ENCODE measurements at places on chromosomes 5 and 9.

GRCh38 chr9:94256007-94256406 is 3.1 kb upstream of the ZNF169 start:
- no peak for DNase-seq

DNA sequence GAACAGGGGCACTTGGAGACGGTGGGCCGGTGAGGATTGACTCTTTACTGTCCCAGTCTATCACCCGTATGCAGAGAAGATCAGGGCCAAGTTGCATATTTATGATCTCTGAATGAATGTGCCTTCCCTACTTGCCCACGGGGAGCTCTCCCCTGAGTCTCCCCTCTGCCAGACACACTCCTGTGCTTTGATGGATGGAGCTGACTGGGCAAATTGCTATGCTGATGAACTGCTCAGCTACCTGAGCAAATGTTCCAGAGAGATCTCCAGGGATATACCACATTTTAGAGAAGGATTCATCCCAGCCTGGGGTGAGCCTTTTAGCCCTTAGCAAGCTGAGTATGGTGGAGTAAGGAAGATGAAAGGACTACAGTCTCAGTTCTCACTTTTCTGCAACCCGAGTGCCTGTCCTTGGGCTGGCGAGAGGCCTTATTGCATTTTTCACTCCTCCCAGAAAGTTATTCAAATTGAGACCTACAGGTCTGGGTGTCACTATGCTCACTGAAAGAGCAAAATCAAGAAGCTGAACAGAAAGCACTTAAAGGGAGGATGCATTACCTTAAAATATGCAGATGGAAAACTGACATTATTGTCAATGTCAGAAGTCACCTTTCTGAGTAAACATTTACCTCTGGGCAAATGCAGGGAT is 526.7 kb upstream of the WWC1 start:
- no peak for DNase-seq

GRCh38 chr9:22622815-22623214 is 176.2 kb downstream of the DMRTA1 start:
- no peak for DNase-seq

DNA sequence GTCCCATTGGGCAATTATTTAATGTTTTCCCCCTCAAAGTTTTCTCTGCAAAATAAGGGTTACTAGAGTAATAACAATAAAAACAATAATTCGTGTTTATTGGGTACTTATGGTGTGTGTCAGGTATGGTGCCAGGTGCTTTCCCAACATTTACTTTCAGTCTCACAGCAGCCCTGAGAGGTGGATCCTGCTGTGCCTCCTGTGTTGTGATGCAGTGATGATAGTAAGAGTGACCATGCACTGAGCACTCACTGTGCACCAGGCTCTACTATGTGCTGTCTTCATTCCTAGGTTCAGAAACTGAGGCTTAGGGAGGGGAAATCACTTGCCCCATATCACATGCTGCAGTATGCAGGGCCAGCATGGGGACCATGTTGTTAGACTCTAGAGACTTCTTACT is 15.5 kb downstream of the OTULINL start:
- DNase-seq: no peak

- DNase-seq: no peak
Observed at GRCh38 chr9:87008667-87009066, 61.4 kb upstream of the GAS1 start.

- no peak for DNase-seq
Observed at GRCh38 chr9:36640771-36641381, 68.2 kb downstream of the MELK start.

DNA sequence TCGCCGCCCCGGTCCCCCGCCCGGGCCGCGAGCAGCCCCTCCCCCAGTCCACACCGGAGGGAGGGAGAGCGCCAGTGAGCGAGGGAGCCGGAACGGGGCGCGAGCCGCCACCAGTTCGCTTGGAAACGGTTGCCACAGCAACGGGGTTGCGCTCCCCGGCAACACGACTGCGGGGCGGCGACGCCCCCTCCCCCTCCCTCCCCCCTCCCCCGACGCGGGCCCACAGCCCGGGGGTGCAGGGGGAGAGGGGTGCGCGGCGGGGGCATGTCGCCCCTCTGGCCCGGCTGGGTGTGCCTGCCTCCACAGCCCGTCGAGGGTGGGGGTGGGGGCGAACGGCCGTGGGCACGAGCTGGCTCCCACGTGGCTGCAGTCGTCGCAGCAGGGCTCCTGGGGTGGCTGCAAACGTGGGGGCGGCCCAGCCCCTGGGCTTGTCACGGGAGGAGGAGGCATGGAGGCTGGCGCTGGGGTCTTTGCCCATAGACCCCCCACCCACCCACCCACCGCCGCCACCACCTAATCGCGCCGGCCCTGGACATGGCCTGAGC is 524 bp downstream of the PRR7 start:
- DNase-seq: no peak

GRCh38 chr9:125235804-125236519 is 5.2 kb downstream of the HSPA5 start:
- no peak for DNase-seq

DNA sequence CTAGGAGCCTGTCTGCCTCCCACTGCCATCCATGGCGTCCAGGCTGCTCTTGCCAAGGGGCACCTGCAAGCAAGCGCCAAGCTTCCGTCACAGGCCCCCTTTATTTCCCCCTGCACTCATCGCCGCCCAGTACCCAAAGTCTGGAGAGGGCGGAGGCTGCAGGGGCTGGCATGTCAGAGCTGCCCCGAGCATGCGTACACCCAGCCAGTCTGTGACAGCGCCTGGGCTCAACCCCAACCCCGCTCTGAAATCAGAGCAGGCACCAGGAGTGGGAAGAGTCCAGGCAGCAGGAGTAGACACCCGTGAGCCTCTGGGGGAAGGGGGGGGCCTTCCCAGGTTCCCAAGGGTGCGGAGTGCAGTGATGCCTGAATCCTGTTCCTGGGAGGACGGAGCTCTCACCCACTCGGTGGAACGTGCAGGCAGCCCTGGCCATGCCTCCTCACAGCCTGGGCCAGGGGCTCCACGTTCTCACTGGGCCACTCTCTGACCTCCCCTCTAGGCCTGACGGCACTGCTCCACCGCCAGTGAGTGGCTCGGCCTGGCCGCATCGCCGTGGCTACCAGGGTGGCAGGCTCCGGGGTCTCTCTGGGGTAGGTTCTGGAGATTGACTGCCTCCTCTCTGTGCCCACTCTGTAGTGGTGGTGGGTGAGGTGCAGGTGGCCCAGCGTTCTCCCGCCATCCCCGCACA is 469.0 kb downstream of the CDH9 start:
- DNase-seq: no peak

GRCh38 chr5:433836-434235 is 9.1 kb upstream of the EXOC3 start:
- DNase-seq: no peak

GRCh38 chr5:151739395-151739794 is 19.0 kb downstream of the ATOX1 start:
- no peak for DNase-seq

GRCh38 chr9:93184432-93185265 is 710 bp downstream of the WNK2 start:
- no peak for DNase-seq

DNA sequence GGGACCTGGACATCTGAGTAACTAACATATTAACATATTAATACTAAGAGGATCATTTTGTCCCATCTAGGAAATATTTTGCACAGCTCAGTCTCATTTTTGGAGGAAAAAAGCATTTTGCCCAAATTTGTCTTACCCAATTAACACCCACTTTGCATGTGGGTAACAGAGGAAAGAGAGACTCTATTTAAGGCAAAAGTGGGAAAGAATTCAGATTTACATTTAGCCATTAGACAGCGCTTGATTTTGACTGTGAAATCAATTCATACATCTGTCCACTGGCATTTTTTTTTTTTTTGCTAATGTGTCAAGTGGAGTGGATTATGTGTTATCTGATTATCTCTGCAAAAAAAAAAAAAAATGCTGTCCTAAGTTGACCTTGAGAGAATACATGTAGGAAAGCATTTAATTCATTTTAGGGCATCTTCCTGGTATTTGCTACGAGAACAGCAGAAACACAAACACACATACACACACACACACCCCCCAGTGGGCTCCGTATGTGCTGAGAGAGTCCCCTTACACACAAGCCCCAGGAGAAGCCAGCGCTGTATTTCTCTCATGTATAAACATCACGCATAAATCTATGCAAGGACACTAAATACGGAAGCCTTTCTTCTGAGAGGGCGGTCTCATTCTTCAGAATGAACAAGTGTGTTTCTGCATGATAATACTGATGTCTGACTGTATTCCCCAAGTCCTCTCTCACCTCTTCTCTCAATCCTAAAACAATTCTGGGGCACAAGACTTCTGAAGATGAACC is 202.0 kb upstream of the KLF9 start:
- no peak for DNase-seq

GRCh38 chr9:110214090-110214489 is 6.1 kb upstream of the C9orf152 start:
- DNase-seq: no peak

DNA sequence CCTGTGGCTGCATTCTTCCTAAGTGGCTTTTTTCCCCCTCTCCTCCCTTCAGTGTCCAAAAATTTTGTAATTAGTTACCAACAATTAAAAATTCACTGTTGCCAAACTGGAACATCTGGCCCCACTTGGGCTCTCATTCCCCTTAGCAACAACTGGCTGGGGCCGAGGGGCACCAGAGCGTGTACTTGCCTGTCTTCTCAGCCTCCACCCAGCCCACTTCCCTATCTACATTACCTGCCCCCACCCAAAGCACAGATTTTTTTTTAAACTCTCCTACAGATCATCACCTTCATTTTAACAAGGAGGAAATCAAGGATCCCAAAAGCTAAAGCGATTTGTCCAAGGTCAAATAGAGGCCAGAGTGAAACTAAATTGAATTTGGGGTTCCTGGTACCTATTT is 278.8 kb downstream of the EBF1 start:
- no peak for DNase-seq

DNA sequence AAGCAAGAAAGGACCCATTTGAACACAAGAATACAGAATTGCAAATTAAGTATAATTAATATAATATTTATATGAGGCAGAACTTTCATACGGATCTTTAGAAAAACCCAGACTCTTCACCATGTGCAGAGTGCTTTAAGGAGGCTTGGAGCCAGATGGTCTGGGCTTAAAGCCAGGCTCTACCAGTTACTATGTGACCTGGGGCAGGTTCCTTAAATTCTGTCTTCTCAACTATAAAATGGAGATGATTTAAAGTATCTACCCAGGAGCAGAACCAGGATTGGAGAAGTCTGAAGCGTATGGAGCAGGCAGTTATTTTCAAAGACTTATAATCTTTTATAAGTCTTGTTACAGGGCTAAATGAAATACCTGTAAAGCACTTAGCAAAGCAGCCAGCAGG is 202.1 kb downstream of the TSSK1B start:
- DNase-seq: no peak

GRCh38 chr9:105483618-105484017 is 35.8 kb downstream of the FSD1L start:
- DNase-seq: no peak

DNA sequence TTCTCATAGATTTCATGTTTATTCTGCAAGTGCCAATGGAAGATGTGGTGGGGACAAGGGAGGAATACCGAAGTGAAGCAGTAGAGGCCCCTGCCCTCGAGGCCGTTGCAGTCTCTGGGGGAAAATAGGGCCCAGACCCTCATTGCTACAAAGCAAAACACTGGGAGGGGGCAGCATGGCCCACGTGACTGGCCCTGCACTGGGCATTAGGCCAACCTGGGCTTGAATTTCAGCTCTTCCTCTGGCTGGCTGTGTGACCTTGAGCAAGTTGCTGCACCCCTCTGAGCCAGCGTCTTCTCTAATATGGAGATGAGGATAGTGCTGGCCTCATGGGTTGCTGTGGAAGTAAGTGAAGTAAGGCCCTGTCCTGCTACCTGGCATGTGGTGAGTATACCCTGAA is 709 bp upstream of the SYNPO start:
- no peak for DNase-seq

- DNase-seq: no peak
Observed at GRCh38 chr5:131068076-131068475, 97.0 kb downstream of the HINT1 start.

DNA sequence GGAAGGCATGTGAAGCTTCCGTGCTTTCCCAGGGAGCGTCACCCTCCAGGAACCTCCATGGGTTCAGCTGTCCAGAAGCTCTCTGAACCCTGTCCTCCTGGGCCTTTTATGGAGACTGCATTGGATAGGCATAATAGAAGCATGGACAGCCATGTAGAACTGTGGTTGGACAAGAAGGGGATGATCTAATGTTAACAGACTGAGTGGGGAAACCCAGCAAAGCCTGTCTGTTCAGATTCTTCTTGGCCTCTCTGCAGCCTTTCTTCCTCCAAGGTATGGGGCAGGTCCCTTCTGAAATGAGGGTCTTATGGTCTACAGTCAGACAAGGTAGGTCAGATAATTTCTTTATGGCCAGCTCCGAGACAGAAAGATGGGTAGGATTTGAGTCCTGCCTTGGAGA is 59.1 kb upstream of the CTNNA1 start:
- no peak for DNase-seq

DNA sequence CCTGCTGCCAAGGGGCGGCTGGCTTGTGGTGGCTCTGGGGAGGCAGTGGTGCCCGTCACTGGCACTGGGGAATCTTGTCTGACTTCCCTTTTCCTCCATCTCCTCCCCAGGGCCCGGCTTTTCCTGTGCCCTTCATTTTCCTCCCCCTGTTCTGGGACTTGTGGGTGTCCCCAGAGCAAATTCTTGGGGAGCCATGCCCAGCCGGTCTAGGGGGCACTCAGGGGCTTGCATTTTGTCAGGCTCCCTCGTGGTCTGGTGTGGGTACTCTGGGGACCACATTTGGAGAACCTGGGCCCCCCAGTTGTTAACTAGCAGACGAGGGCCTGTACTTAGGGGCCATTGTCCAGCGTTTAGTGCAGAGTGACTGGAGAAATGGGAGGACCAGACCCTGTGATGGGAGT is 105.2 kb upstream of the IER5L start:
- no peak for DNase-seq

GRCh38 chr5:81898403-81898802 is 73.4 kb upstream of the ATG10 start:
- no peak for DNase-seq

GRCh38 chr9:34125681-34126206 is 754 bp downstream of the DCAF12 start:
- DNase-seq: no peak

- DNase-seq: no peak
Observed at GRCh38 chr5:180133060-180133459, 61.5 kb upstream of the RNF130 start.

- DNase-seq: no peak
Observed at GRCh38 chr5:179114756-179115155, 54.6 kb downstream of the ZNF354C start.

GRCh38 chr5:117999939-118000549 is 988.3 kb downstream of the DTWD2 start:
- no peak for DNase-seq

GRCh38 chr5:95660060-95660459 is 13.5 kb downstream of the RFESD start:
- DNase-seq: no peak

DNA sequence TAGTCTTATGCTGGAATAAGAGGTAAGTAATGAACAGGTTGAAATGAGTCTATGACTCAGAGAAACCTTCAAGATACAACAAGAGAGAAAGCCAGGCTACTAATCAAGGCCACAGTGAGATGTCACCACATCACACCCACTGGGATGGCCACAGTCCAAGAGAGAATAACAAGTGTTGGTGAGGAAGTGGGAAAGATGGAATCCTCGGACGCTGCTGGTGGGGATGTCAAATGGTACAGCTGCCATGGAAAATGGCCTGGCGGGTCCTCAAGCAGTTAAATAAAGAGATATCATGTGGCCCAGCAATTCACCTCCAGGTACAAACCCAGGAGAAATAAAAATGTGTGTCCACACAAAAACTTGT is 41.9 kb upstream of the NEURL1B start:
- no peak for DNase-seq

- DNase-seq: no peak
Observed at GRCh38 chr5:173913686-173914321, 25.7 kb downstream of the CPEB4 start.
